ENCODE measurements at places on chromosomes 5 and 9.

DNA sequence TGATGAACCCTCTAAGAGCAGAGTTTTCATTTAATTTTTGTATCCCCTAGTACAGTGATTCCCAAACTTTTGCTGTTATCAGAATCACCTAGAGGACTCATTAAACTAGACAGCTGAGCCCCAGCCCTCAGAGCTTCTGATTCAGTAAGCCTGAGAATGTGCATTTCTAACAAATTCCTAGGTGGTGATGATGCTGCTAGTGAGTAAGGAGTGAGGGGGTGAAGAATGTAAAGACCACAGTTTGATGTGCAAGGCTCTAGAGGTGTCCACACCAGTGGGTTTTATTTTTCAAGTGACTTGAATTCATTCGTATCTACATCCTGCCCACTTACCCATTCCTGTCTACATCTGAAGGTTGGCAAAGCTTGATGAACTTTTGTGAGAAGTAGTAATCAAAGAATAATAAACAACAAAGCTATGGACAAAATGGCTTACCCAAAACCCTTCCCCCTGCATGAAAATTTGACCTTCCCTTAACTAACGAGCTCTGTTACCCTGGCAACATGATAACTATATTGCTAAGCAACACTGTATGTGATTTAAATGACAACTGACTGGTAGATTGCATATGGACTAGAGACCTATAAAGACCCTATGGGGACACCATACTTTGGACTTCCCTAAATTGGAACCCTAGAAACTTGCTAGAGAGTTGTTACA lies 35.2 kb downstream of the DTWD2 start:
- no peak for DNase-seq

DNA sequence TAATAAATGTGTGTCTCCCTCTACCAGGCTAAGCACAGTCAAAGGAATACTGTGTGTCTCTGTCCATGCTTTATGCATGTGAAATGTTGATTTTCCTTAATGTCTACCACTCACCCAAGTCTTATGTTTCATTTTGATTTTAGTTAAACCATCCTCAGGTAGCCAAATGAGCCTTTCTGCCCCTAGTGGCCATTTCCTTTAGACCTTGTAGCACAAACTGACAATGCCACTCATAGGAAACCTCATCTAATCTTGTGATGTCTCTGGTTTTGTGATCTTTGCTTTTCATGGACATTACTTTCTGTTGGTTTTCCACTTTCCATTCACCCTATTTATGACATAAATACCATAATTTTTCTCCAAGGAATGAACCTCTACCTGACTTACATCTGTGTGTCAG lies 820.8 kb downstream of the MAT2B start:
- no peak for DNase-seq

DNA sequence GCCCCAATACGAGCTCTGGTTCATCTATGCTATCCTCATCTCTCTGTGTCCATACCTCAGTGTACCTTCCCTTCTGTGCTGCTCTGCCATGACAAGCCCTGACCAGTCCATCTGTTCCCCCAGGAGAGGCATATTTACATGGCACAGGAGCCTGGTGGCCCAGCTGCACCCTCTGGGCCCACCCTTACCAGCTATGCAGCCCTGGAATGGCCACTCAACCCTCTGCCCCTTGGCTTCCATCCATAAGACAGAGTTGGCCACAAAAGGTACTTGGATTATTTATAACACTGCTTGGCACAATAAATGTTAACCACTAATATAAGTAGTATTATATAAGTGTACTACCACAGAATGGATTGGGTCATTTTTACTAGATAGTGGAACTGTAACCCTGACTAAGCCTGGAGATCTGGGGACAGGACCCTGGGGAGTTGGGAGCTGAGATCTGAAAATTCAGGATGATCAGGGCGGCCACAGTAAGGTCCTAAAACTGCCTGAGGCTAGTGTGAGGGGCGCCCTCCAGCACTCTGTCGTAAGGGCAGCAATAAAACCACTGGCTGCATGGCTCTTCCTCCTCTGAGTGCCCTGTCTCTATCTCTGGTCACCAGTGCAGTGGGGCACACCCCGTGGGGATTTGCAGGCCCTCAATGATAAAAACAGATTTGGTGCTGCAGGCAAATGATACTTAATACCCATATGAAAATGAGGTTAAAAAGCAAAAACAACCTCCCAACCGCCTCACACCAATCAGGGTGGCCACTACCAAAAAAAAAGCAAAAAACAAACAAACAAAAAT lies 65.8 kb downstream of the SEMA4D start:
- no peak for DNase-seq

DNA sequence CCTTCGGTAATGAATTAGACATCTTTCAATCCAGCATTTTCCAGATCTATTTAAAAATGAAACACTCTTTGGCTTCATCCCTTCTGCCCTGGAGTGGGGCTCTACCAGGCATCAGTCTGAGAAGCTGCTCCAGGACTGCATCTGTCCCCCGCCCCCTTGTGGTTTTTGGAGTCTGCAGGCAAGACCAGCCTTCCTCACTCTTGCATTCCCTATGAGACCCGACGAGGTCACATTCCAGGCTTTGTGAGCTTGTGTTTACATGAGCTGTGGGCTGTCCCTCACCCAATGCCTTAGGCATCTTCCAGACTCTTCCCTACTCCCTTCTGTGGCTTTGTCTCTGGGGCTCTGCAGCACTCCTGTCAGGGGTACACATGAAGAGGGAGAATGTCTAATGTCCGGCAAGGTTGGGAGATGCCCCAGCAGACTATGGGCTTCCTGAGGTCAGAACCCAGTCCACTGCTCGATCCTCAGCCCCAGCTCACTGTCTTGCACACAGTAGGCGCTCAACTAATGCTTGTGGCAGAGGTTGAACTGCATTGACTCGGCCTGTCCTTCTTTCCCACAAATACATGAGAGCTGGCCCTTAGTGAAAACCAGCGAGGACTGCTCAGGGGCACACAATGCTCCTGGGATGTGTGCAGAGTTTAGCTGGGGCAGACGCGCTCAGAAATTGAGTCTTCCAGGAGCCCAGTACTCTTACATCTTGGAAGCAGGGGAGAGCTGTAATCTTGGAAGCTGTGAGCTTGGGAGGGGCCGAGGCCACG lies 11.7 kb upstream of the GADD45G start:
- DNase-seq = no peak

- no peak for DNase-seq
These were observed 26.7 kb downstream of the SRFBP1 start for GRCh38 chr5:121988488-121988887.

- no peak for DNase-seq
These were observed 341.2 kb upstream of the IRX2 start for GRCh38 chr5:3092664-3093063.

DNA sequence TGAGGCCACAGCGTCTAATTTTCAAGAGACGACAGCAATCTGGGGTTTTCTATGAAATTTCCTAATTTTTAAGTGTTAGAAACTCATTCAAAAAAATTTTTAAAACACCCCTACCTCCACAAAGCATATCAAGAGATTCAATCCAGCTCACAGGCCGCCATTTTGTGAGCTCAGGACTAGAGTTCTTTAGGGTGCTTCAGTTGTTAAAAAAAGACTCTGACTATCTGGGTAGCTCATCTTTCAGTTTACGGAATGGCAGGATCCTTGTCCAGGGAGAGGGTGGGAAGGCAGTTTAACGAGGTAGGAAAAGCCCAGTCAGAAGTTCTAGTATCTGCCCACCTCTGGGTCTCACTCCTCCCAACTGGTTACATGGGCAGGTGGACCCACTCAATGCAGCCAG lies 43.1 kb downstream of the CAMK2A start:
- DNase-seq = no peak

DNA sequence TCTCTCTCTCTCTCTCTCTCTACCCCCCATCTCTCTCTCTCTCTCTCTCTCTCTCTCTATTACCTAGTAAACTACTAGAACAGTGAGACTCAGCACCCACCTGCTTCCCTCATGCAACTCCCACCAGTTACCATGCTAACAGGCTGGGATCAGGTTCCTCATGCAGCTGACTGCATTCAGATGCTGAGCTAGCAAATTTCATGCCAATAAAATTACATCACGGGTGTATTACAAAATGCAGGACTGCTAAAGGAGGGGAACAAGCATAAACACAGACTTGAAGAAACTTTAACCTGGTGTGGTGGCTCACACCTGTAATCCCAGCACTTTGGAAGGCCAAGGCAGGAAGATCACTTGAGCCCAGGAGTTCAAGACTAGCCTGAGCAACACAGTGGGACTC lies 76.0 kb downstream of the CEMIP2 start:
- DNase-seq = no peak

GRCh38 chr5:105639068-105639467 lies 2031.7 kb downstream of the EFNA5 start:
- no peak for DNase-seq

GRCh38 chr5:180090098-180090768 lies 18.7 kb upstream of the RNF130 start:
- peak; percentile 70 for DNase-seq

DNA sequence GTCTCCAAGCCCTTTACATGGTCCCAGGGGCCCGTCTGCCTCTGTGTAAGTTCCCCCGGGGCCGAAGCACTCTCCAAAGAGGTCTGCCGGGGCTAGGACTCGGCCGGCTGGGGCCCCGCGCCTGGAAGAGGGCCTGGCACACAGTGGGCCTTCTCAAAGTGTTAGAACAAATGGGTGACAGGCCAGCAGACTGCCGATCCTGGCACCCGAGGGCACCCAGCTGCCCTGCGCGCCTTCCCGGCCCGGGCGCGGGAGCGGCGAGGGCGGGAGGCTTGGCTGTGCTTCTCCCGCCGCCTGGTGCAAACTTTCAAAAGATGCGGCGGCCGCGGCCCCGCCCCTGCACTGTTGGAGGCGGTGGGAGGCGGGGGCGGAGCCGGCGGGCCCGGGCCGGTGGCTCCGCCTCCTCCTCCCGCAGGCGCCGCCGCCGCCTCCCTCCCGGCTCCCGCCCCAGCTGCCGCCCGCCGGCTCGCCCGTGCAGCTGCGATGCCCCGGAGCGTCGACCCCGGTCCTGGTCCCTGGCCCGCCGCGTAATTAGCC lies at the start of gene NEURL1B:
Gene NEURL1B (plus strand): TSS at position 442 of the 537 bp plus-strand sequence. CDS start 144 bp downstream, outside the sequence.
- DNase-seq = peak; percentile 41

DNA sequence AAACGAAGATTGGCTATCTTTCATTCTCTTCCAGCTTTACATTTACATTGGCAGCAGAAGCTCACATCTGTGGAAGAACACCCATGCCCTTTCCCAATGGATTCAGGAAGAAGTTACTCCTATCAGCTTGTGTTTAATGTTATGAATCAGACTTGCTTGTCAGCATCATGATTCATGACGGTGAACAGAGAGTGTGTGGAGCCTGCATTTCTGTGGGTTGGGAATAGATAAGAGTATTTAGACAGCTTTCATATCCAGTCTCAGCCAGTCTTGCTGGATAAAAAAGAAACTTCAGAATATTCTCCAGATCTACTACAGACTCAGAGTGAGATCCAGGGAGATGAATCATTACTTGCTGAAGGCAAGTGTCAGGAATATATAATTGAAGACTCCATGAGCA lies 812.9 kb upstream of the ZNF608 start:
- no peak for DNase-seq

DNA sequence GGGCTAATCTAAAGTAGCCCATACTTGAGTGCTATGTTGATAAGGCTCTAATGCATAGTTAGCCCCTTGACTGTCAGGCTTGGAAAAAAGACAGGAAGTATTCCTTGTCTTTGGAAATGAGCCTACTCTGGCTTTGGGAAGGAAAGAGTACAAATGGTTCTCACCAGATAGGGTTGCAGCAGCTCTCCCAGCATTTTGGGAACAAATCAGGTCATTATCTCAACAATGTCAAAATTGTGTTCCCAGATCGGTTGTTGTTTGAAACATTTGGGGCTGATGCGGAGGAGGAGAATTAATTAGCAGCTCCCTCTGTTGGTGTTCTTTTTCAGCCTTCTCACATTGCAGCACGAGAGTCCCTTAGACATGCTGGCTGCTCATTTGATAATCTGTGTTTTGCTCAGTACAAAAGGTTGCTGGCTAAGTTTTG lies 294.7 kb upstream of the DMRT1 start:
- DNase-seq = no peak

GRCh38 chr5:158780656-158781237 lies 319.0 kb downstream of the EBF1 start:
- no peak for DNase-seq

DNA sequence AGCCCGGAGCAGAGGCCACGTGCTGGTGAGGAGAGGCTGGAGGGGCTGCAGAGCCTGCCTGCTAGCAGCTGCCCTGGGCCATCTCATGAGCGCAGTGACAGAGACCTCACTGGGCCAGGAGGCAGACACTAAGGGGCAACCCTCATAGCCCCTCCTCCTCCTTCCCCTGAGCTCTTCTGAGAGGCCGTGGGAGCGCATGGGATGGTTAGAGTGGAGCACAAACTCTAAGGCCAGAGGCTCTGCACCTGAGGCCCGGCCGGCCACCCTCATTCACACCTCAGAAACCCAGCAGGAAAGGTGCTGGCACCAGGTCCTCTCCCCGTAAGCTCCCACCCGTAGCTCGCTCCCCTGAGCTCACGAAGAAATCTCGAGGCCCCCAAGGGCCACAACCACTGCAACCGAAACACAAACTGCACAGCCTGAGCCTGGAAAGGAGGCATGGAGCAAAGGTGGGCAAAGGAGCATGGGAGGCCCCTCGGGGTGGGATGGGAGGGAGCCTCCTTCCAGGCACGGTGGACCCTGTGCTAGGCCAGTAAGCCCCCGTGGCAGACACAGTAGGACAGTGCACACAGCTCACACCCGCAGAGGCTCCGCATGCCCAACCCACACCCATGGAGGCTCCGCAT lies 17.7 kb downstream of the CAMSAP1 start:
- DNase-seq = no peak

- DNase-seq = no peak
These were observed 3.5 kb downstream of the PHF2 start for GRCh38 chr9:93579711-93580516.

DNA sequence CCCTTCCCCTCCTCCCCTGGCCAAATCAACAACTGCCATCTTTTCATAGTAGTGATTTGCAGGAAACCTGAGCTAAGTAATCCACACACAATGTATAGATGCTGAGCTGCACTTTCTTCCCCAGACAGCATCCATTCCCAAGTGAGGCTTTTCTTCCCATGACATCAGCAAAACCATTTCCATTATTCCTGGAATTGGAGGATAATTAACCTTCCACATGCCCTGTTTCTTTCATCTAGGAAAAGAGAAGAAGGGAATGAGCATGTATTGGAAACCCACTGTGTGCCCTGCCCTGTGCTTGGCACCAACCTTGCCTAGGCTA lies 268.0 kb downstream of the ZSWIM6 start:
- DNase-seq = no peak

GRCh38 chr9:26850995-26851394 lies 41.6 kb downstream of the CAAP1 start:
- no peak for DNase-seq

DNA sequence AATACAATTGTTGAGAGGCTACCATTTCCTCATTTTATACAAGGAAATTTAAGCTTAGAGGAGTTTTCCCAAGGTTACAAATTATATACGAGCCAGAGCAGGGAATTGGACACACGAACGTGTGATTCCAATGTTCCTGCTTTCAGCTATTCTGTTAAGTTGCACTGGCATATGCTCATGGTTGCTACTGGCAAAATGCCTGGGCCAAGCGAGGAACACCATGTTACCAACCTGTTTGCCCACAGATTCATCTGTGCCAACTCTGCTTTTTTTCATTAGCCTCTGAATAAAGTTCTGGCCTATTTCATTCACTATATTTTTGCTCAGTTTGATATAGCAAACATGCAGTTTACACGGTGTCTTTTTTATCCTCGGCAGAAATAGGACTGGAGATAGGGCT lies 5.1 kb upstream of the C5orf46 start:
- no peak for DNase-seq

Data from GM06990 (cell line).